ENCODE measurements at places on chromosomes 3 and 15.

GRCh38 chr3:174488527-174488926, 370.6 kb upstream of the NAALADL2 start:
- DNase-seq, result no peak

DNA sequence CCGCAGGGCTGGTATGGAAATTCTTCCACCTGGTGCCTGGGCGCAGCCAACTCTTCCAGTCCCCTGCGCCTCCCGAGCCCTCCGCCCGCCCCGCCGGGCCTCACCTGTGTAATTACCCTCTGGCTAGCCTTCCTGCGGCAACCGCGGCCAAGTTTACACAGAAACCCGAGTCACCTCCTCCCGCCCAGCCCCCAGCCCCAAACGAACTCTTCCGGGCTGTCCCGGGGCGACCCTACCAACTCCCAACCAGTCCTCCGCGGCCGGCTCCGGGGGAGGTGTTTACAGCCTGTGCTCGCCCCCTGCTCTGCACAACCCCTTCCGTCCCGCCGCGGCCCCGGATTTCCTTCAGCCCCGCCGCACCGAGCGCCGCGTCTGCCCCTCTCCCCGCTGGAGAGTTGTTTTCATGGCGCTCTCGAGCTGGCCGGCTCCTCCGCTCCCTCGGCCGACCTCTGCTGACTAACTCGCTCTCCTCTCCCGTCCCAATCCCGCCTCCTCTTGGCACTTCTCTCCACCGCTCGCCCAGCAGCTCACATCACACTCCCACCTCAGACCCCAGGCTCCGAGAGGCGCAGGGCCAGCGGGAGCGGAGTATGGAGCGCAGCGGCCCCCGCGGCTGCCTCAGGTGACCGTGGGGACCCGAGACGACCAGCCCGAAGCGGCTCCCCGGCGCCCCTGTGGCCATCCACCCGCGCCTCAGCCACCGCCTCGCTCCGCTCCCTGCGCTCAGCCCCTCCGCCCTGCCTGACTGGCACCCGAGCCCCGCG, 538 bp downstream of the ATOSA start:
- peak; percentile 77 for DNase-seq

- DNase-seq, result no peak
Observed at GRCh38 chr3:86987421-86987715, 3.6 kb downstream of the VGLL3 start.

DNA sequence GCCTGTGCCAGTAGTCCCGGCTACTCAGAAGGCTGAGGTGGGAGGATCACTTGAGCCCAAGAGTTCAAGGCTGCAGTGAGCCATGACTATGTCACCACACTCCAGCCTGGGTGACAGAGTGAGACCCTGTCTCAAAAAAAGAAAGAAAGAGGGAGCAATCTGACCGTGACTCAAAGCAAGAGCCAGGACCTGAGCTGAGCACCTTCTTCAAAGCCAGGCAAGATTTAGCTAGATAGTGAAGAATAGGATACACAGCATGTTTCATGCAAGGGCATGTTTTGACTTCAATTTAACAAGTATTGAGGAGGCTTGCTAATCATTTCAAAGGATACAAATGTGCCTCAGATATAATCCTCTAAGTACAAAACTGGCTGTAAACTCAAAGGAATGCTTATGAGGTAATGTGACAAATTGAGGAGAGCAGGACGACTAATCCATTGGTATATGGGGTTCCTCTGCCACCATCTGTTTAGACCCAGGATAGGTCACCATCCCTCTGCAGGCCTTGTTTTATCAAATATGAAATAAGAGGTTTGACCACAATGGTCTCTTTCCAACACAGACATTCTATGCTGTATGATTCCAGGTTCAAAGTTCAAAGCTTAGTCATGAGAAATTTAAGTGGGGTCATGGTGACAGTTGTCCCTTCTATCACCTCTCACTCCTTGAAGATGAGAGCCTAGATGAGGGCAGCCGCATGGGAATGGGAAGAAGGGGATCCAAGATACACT, 33.2 kb downstream of the RAB27A start:
- no peak for DNase-seq

DNA sequence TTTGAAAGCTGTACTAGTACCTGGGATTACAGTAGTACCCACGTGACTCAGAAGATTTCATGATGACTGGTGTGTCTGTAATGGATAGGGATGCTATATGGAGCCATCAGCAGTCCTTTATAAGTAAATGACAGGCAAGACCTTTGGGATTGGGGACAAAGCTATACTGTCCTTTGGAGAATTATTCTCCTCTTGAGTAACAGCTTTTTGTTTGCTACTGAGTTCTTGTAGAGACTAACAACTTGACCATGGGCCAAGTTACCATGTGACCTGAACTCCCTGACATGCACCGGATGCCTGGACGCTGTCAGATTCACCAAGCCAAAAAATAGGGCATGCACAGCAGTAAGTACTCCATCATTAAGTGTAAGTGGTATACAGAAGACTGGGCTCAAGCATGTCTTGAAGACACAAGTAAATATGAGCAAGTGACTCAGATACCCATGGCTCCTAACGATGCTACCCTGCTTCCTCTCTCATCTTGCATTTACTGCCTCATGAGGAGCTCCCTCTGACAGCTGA, 12.9 kb downstream of the SEC11A start:
- DNase-seq, result no peak

DNA sequence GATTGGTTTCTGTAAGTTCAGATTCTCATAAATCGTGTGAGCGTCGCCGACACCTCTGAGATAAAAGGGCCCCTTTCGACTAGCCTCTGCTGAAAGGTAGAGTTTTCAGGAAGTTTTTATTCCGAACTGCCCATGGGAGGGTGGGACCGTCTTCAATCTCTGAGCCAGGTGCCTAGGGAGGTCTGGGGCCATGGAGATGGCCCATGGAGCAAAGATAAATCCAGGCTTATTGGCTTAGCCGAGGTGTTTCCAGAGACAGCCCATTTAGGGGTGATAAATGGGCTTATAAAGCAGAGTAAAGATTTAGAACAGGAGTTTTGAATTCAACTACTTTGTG, 442 bp downstream of the QTRT2 start:
- no peak for DNase-seq

DNA sequence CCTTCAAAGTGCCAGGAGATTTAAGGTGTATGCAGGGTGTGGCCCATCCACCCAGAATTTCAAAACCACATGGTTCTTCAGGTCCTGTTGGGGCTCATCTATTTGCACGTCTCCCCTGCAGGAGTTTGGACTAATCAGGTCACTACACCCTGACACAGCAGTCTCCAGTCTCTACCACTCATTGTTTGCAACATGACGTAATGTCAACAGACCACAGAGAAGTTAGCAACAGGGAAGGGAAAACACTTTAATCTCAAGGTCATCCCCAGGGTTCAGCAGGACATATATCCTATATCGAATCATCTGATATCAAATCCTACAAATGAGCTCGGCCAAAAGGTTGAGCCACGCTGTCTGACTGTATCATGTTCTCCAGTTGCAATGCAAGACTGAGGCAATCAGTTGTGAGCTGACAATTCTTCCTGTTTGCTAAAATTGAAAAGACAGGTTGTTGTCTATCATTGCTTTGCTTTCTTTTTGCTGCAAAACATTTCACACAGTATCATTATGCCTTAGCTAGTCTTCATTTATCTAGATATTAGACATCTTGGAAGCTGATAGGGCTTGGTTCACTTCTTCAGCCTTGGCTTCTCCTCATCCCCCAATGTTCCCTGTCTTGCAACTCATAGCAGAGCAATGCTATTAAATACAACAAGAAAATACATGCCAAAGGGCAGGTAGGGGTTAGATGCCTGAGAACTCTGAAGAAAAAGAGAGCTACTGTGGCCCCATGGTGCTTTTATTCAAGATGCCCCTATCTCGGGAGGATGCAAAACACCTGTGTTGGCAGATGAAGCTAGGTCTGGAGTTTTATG, 13.4 kb upstream of the LEKR1 start:
- peak; percentile 48 for DNase-seq

DNA sequence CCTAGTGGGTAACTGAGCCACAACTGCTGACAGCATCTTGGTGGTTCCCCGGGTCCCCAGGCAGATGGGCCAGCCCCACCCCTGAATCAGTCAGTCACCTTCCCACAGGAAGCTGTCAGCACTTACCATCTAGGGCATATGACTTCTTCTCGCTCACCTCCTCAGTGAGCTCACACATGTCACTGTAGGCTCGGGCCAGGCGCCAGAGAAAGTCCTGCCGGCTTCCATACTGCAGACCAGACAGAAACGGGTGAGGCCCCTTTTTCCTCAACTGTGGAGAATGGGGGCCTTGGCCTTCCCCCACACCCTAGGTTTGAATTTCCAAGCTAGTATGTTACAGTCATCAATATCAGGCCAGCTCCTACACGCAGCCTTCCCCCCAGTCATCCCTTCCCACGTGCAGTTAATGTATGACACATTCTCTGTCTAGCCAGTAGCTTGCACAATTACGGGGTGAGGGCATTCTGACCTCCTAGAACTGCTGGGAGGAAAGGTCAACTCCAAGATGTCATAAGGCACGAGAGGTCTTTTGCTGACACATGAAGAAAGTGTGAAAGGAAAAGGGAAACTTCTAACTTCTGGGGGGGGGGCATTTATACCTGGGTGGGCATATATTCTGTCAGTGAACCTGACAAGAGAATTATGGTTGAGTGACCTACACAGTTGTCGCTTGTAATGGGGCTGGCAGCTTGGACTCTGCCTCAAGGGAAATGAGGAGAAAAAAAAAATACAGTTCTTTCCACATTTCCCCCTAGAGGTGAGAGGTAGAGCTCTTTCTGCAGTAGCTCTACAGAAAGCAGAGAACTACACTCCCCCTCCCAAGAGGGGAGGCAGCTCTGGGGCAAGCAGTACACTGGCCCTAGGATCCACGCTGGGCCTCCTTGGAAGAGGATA, 10.9 kb downstream of the RMDN3 start:
- peak; percentile 55 for DNase-seq

DNA sequence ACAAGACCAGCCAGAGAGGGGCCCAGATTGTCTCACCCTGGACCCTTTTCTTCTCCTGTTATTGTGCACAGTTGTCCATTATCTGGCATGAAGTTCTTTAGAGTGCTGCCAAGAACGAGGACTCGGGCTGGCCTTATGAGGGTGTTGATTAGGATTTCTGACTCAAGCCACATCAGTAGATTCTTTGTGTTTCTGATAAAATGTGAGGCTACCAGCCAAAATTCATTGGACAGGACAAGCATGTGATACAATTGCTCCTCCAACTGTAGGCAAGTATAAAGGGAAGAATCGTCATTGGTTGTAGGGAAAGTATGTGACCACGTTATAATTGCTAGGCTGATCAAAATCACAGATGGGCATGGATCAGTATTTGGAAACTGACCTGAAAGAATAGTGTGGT, 99.2 kb upstream of the TMC3 start:
- DNase-seq, result no peak

DNA sequence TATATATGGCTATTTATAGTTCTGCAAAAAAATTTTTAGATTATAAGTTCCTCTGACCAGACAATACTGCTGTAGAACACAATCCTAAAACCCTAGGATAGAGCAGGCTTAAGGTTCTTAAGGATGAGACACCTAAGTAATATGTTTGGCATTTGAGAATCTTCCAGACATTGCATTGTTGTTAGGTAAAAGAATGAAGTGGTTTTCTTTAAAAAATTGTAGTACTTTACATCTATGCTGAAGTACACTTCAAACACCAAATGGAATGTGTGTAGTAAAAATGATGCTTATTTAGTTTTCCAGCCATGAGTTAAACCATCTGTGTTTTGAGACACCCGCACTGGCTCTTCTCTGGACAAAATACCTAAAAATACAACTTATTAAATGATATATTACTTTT, 857.7 kb downstream of the OTOL1 start:
- DNase-seq, result no peak

DNA sequence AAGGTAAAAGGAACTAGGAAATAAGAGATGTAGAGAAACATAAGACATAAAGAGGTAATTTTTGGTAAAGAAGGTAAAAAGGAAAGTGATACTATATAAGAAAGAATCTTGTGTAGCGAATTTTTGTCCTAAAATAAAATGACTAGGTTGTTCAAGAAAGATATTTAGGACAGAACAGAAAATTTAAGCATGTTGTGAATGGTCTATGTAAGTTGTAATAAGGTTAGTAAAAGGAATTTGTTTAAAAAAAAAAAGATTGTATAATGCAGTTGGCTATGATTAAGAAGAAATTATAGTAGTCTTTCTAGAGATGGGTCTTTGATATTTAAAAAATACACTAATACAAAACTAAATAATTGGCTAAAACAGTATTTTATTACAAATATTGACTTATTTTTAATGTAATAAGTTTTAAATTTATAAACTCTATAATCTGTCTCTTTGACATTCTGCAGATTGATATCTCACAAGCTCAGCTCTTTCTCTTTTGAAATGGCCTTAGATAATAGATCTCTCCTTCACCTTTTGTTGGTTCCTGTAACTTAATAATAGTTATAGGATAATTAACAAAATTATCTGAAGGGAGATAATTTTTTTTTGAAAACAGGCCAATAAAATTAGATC, 3.7 kb upstream of the SLC41A3 start:
- DNase-seq, result peak; percentile 22

- peak; percentile 21 for DNase-seq
Observed at GRCh38 chr15:45523166-45523460, 558 bp upstream of the SLC30A4 start.

- DNase-seq, result no peak
Observed at GRCh38 chr3:71579326-71579934, 4.1 kb downstream of the FOXP1 start.

GRCh38 chr3:152769523-152769922, 65.4 kb upstream of the P2RY1 start:
- no peak for DNase-seq

DNA sequence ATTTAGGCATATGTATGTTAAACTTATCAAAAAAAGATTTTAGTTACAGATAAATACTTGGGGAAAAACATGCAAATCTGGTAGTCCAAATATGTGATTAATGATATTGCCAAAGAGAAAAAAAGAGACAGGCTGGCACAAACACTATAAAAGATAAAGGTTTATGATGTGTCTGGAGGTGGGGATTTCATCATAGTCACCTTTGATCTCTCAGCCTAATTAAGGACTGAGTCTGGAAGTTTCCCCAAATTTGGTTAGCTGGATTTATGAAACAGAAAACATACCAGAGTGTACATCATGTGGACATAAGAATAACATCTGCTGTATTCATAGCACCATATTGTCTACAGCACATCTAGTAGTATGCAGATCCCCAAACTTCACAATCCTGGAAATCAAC, 157.0 kb downstream of the FGF12 start:
- no peak for DNase-seq

GRCh38 chr15:40197434-40197833, 36.6 kb downstream of the BUB1B start:
- DNase-seq, result no peak

- DNase-seq, result no peak
Observed at GRCh38 chr3:159825216-159825854, 163.3 kb upstream of the IL12A start.

GRCh38 chr3:10981961-10982360, 10.6 kb upstream of the SLC6A1 start:
- no peak for DNase-seq

DNA sequence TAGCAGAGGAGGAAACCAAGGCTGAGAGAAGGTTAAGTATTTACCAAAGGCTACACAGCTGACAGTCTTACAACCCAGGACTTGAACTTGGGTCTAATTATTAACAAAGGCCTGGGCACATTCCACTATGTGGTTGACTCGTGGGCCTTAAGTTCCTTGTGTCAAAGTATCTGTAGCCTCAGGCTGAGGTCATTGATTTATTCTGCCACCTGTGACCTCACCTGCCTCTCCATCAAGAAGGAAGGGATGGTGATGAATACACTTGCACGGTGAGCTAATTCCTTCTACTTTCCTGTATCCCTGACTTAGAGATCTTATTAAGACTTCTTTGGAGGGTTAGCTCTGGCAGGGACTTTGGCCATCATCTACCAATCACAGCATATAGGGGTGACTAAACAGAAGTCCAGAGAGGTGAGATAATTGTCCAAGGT, 19.9 kb upstream of the LRRC58 start:
- no peak for DNase-seq

GRCh38 chr3:196012481-196012880, 69.4 kb downstream of the TFRC start:
- DNase-seq, result no peak

Measured in erythroblast (primary cell).